ENCODE measurements at places on chromosomes 4 and X.

DNA sequence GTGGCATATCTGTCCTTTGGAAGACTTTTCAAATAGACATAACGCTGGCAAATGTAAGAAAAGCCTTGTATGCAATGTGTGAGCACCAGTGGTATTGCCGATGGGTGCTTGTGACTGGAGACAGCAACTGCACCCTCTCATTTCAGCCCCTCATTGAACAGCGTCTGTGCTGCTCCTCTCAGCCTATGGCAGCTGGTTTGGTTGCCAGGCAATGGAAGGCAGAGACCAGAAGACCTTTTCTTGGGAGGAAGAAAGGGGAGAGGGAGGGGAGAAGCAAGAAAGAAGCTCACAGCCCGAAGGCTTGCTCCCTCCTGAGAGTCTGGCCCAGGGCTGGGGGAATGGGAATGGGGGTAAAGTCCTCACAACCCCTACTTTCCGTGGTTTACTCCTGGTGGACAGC, 20.2 kb downstream of the ZCCHC13 start:
- no peak for DNase-seq

GRCh38 chr4:87274327-87274726, 48.4 kb downstream of the HSD17B13 start:
- no peak for DNase-seq

DNA sequence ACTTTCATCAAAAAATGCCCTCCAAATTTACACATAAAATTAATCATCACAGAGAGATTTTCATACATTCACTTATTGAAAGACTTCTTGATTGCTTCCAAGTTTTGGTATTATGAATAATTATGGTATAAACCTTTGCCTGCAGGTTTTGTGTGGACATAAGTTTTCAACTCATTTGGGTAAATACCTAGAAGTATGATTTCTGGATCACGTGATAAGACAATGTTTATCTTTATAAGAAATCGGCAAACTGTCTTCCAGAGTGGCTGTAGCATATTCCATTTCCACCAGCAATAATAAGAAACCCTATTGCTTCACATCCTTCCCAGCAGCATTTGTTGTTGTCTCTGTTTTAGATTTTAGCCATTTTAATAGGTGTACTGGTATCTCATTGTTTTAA, 1507.0 kb upstream of the IGFBP7 start:
- DNase-seq, result no peak

GRCh38 chr4:77158487-77158861, 1.5 kb downstream of the CCNG2 start:
- DNase-seq, result no peak

- DNase-seq, result no peak
Measured at GRCh38 chr4:153191795-153192363, 12.4 kb upstream of the TRIM2 start.

DNA sequence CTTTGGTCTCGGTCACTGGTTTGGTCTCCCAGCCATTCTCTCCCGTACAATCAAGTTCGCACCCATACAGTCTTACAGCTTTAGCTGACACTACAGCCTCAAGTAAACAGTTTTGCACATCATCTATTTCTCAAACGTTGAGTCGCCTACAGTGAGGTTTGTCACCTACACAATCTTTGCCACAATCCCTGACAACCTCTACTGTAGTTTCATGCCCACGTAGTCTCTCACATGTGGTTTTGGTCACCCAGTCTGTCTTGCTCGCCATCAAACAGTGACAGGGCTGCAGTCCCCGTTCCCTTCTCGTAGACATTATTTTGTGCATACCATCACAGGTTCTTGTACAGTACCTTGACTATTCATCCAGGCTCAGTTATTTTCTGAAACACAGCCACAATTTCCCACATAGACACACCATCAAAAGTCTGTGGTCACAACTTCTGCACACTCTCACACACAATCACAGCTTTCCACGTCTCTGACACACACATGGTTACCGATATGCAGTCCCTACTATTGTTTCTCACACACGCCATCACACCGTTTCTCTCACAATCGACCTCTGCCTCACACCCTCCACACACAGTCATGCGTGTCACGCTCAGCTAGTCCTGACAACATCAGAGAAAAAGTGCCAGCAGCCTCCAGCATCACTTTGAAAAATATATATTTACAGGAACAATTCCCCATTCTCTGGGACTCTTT, 5.3 kb upstream of the CFP start:
- no peak for DNase-seq

GRCh38 chrX:39815631-39816030, 282.1 kb downstream of the BCOR start:
- DNase-seq, result no peak

GRCh38 chrX:148984238-148984637, 483.8 kb downstream of the AFF2 start:
- DNase-seq, result no peak

DNA sequence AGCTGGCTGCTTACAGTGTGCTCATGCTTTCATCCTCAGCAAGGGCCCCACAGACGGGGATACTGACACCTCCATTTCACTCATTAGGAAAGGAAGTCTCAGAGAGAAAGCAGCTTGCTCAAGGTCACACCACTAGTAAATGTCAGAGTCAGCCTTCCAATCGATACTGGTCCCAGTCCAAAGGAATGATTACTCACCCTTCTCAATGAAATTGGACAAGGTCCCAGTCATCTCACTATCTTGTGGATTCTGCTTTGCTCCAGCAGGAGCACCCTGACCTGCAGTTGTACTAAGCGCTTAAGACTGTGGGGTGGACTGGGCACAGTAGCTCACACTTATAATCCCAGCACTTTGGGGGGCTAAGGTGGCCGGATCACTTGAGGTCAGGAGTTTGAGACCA, 132.2 kb upstream of the SLC34A2 start:
- DNase-seq, result no peak
